ENCODE measurements at places on chromosomes 6 and 20.

- DNase-seq, result no peak
Observed at GRCh38 chr6:118886641-118887040, 7.3 kb upstream of the ASF1A start.

- no peak for DNase-seq
Observed at GRCh38 chr6:121666814-121667213, 231.4 kb downstream of the GJA1 start.

DNA sequence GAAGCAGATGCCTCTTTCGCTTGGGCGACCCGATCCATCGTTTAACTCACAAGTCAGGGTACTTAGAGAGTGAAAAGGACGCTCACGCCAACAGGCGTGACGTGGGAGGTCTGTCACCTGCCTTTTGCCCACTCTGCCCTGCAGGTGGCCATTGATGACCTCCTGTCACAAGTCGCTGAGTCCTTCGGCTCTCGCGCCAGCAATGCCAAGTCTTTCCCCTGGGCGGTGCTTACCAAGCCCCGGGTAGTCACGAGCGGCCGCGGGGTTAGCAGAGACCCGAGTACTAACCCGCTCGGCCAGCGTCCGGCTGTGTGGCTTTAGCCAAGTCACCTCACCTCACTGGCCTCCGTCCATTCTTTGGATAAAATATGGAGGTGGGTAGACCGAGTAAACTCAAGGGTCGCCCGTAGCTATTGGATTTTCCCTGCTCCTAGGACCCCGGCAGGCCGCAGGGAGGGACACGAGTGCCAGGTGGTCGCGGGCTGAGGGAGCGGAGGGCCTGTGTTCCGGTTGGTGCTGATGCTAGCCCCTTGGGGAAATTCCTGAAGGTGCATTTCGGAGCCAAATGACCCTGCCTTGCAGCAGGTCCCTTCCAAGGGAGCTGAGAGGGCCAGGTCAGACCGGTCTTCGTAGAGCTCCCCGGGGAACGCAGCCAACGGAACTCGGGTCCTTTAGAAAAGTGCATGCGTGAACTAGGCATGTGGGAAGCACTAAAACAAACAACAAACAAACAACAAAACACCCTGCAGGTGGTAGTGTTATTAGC lies 668 bp downstream of the PKIB start:
- DNase-seq, result no peak

DNA sequence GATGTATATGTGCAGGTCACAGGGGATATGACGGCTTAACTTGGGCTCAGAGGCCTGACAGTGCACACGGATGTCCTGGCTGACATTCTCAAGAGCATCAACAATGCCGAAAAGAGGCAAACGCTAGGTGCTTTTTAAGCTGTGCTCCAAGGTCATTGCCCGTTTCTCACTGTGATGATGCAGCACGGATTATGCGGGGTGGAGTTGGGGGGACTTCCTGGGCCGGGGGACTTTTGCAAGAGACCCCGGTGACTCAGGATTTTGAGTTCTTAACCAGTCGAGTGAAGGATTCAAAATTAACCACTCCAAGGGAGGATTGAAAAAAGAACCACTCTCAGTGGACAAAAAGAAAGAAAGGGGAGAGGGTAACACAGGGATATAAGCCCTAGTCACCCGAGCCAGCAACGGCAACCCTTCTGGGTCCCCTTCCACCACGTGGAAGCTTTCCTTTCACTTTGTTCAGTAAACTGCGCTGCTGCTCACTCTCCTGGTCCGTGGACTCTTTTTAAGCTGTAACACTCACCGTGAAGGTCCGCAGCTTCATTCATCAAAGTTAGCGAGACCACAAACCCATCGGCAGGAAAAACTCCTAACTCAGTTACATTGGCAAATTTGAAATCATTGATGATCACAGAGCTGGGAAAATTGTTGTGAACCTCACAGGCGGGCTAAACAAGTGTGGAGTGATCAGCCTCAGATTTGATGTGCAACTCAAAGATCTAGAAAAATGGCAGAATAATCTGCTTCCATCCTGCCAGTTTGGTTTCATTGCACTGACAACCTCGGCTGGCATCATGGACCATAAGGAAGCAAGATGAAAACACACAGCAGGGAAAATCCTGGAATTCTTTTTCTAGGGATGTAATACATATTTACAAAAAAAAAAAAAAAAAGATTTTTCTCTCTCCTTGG lies 199.3 kb downstream of the ARID1B start:
- peak; percentile 12 for DNase-seq

DNA sequence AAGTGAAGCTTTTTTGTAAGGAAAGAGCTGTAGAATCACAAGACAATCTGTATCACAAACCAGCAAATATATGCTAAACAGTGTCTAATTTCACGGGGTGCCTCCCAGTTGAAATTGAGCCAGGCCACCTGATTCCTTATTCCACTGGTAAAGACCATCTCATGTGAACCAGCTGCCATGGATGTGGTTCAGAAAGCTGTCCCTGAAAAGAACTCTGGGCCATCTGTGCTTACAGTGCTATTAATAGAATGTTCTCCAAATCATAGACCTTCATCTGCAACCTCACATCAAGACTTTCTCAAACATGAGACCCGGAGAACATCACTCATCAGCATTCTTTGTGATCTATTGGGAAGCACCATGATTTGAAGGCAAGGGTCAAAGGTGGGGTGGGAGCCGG lies 89.7 kb downstream of the FBXO5 start:
- no peak for DNase-seq

DNA sequence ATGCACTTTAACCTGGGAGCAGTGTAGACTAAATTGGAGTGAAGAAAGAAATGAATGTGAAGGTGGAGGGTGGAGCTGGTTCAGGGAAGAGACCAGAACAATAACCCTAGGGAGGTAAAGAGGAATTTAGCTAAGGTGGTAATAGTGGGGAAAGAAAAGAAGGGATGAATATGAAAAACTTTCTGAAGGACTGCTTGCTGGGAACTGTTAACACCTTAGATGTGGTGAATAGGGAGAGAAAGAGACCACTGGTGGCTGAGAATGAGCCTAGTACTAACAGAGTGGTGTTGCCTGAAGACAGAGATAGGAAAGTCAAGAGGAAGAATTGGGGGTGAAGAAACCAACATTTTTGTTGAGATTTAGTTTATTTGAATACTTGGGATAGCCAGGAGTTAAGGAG lies 78.4 kb upstream of the HS3ST5 start:
- no peak for DNase-seq

- DNase-seq, result no peak
Observed at GRCh38 chr6:28506807-28507475, 8.7 kb downstream of the GPX6 start.

All from activated naive CD4-positive, alpha-beta T cell treated with Interleukin-2 at 50 U/mL for 16 hours (primary cell).